ENCODE measurements at places on chromosomes 12 and 14.

DNA sequence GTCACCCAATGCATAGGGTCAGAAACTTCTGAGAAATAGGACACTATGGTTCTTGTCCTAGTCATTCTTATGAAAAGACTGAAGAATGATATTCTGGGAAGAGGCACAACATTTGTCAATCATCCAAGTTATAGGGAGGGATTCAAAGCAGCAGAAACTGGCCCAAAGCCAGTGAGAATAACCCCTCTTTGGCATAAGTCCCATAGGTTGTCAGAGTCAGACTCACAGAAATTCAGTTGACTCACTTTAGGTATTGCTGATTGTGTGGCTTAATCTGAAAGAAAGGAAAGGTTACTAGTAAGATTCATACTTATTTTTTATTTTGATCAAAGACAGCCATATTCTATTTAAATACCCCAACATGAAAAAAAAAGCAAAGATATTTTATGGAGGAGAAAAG lies 151.0 kb downstream of the SRGAP1 start:
- DNase-seq = no peak

- DNase-seq = no peak
Observed at GRCh38 chr14:87916886-87917275, 76.1 kb downstream of the GALC start.

DNA sequence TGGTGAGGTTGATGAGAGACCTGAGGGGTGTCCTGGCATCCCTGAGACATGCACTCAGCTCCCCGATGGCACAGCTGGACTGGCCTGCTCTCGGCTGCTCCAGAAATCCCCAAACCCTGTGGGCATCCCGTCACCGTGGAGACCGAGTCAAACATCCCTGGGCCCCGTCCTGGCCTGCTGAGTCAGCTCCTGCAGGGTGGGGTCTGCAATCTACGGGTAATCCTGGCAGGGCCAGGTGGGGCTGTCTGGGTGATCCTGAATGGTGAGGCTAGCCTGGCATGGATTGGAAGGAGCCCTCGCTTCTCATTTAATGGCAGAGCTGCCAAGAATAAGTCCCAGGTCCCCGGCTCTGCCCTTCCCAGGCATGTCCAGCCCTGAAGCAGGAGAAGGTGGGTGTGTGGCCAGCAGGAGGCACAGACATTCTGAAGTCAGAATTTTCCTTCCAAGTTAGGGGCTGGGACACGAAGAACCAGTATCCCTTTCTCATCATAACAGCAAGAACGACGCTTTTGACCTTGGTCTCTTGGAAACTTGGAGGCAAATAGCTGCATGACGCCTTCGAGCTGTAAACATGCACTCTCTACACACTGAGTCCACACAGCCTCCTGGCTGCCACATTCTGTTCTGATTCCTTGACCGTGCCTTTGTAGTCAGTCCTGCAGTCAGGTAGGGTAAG lies 17.7 kb upstream of the SERPINA4 start:
- no peak for DNase-seq

DNA sequence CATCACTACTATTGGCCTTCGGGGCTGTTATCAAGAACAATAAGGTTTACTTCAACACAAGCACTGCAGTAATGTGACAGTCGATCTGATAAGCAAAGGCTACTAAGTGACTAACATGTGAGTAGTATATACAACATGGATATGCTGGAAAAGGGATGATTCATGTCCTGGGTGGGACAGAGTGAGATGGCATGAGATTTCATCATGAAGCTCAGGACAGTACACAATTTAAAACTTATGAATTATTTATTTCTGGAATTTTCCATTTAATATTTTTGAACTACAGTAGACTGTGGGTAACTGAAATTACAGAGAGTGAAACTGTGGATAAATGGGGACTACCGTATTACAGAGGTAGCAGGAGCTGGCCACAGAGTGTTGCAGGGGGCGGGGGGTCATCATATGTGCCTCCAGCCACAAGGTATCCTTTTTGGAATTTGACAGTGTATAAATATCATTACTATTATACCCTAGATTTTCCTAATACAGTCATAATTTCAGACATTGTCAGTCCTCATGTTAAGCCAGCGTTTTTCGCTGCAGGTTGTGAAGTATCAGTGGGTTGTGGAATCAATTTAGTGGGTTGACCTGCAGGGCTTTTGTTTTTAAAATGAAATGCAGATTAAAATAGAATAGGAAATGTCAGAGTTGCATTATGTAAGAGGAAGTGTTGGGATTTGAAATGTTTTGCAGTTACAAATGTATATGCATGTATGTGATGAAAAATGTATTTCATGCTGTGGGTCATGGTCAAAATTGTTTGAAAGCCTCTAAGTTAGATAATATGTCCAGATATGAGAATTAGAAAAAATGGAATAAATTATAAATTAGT lies 148.0 kb upstream of the NUDT4 start:
- DNase-seq = peak; percentile 25

- DNase-seq = no peak
Observed at GRCh38 chr14:97179573-97179972, 382.4 kb downstream of the VRK1 start.

- DNase-seq = no peak
Observed at GRCh38 chr12:89484470-89484869, 40.1 kb downstream of the GALNT4 start.

DNA sequence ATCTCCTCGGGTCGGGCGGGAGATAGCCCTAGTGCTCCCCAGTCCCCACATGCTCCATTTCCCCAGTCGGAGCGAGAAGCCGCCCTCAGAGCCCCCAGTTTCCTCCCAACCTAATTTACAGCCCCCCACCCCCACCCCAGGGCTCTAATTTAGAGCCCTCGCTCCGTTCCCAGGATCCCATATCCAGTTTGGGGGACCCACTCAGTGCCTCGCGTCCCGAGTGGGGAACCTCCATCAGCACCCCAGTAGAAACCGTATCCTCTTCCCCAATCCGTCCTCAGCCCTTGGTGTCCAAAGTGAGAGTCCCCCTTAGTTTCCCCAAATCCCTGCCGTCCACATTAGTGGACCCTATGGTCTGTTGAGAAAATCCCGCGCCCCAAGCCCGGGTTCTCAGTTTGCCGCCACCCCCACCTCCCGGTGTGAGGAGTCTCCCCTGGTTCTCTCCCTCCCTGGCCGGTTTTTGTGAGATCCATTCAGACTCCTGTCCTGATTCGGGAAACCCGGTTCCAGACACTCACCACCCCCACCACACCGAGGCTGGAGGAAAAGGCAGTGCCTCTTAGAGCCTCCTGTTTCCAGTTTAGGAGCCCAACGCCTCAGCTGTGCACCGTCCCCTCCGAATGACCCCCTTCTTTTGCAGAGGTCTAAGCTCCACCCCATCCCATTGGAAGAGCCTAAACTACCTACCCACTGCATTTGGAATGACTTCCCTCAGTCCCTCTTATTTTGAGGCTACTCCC lies 809 bp upstream of the MSI1 start:
- no peak for DNase-seq

DNA sequence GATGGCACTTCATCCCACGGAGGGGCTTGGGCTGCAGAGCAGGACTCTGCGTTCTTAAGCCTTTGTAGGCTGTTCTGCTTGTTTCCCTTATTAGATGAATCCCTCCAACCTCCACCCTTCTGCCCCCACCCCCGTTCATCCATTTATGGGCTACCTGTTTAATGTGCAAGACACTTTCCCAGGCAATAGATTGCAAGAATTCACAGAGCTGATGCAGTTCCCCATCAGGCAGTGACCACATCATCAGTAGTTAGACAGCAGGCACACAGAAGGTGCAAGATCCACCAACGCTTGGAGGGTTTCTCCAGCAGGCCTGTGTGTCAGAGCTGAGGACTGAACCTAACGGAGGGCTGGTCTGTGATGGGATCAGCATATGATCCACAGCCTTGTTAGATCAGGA lies 1.2 kb upstream of the C1R start:
- no peak for DNase-seq

DNA sequence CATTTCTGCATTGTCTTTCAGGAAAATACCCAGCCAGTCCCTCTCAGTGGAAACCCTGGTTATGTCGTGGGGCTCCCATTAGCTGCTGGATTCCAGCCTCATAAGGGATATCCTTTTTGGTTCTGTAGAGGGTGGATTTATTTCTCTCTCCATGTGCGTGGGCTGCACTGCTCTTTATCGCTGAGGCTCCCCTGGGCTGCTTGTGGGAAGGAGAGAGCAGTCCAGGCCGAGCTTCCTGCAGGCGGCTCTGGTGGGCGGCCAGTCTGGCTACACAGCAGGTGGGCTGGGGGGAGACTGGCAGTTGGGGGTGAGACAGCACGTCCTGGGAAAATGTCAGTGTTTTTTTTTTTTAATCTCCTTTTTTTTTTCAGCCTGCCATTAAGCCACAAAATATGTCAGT lies 27.6 kb downstream of the TCTN1 start:
- no peak for DNase-seq

DNA sequence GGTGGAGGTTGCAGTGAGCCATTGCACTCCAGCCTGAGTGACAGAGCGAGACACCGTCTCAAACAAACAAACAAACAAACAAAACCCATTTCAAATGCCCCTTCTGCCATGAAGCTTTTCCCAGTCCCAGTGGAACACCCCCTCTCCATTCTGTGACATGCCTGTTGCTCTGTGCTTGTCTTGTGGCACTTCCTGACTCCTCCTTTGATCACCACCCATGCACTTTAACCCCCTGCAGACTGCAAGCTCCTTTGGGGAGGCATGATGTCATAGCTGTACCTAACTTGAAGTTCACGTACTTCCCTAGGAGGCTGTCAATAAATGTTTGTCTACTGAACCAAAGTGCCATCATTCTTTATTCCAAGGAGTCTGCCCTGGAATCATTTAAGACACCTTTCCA lies 64.7 kb downstream of the TMCC3 start:
- no peak for DNase-seq

DNA sequence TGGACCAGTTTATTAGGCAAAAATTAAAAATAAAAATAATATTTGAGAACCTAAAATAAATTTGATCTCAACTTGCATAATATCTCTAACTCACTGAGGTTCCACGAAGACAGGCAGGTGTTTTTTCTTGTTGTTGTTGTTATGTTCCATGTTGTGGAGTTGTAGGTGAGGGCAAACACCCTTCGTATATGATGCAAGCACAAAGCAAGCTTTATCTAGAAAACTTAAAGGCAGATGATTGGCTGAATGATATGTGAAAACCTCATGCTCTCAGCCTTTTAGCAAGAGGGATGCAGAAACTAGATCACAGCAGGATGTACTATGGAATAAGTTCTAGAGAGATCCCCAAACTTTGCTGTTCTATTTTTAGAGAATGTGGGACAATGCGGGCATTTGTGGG lies 502.7 kb downstream of the ETNK1 start:
- no peak for DNase-seq

- no peak for DNase-seq
Observed at GRCh38 chr12:130982565-130983225, 29.0 kb downstream of the ADGRD1 start.

- no peak for DNase-seq
Observed at GRCh38 chr12:25959071-25959961, 834 bp downstream of the RASSF8 start.

DNA sequence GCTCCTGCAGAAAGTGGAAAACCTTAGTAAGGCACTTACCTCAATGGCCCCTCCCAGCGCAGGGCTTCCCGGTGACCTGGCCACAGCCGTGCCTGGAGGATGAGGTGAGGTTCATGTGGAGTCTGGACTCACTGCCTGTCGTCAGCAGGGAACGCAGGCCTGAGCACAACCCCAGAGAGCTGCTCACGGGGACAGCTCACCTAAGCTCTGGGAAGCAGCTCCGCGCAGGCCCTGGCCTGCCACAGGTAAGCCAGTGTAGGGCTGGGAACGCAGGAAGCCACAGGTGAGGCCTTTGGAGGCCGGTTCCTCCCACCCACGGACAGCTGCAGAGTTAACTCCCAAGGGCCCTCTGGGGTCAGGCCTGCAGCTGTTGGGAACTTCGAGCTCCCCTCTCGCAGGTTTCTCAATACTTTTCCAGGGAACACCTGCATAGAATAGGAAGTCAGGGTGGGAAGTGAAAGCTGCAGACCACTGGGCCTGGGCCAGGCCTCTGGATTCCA lies 32.7 kb downstream of the ANAPC7 start:
- no peak for DNase-seq

DNA sequence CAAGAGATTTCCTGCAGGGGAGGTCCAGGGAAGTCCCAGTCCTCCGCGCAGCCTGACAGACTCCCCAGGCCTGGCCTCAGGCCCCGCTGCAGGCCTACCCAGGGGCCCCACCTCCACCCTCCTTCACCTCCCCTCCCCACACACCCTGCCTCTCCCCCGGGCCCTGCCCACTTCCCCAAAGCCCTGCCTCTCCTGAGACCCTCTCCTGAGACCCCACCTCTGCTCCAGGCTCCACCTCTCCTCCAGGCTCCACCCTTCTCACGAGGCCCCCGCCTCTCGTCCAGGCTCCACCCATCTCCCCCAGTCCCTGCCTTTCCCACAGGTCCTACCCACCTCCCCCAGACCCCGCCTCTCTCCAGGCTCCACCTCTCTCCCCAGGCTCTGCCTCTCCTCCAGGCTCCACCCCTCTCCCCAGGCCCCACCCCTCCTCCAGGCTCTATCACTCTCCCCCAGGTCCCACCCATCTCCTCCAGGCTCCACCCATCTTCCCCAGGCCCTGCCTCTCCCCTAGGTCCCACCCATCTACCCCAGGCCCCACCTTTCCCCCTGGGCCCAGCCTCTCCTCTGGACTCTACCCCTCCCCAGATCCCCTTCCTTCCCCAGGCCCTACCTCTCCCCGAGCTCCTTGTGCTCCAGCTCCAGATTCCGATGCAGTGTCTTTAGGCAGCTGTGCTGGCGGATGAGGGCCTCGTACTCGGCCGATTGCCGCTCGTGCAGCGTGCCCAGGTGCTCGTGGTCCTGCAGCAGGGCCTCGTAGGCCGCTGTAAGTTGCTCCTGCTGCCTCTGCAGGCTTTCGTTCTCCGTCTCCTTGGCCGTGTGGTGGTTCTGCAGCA lies 58.8 kb upstream of the GPR68 start:
- DNase-seq = no peak

GRCh38 chr12:120263748-120264085 lies 1.8 kb downstream of the PXN start:
- no peak for DNase-seq

DNA sequence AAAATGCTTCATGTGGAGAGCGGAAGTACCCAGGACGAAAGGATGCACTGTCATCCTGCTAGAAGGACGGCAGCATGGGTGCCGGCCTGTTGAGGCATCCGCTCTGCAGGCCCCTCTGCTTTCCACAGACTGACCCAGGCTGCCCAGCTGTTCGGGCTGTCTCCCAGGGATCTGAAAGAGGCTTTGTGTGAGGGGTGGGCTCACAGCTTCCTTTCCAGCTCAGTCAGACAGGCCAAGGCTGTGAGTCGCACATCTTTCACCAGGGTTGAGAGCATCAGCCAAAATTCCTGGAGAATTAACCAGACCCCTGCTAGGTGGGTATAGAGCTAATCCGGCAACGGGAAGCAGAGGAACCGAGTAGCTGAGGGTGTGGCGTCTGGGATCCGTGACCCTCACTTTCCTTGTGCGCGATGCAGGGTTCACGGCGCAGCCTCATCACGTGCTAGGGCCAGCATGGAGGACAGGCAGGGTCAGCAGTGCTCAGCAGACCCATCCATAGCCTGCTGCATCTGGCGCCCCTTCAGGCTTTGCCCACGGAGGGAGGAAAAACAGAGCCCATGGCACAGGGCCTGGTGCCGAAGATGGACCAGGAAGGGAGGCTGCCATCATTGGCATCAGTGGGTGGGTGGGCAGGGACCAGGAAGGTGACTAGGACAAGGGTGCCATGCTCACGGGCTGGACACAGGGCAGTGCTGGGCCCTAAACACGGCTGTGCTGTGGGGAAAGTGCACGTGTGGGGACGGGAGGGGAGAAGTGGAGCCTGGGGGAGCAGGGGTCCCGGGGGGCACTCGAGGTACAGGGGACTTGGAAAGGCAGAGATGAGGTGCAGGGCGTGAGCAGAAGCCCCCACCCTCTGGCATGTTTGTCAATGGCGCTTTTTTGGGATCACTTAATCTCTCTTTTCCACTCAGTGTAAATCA lies 9.2 kb upstream of the SIVA1 start:
- DNase-seq = no peak
